ENCODE measurements at places on chromosomes 7 and 10.
A peak's percentile ranks its signal among the peaks of the same experiment; 100 is the strongest.

GRCh38 chr7:100878685-100879084 lies 3.8 kb downstream of the SRRT start:
- no peak for DNase-seq

- no peak for DNase-seq
Observed at GRCh38 chr10:50552308-50552707, 71.4 kb downstream of the SGMS1 start.

- no peak for DNase-seq
Observed at GRCh38 chr10:94003488-94003887, 9.8 kb downstream of the PLCE1 start.

GRCh38 chr10:17685233-17685840 lies 41.4 kb downstream of the STAM start:
- no peak for DNase-seq

GRCh38 chr7:55431898-55432297 lies 66.8 kb downstream of the LANCL2 start:
- no peak for DNase-seq

DNA sequence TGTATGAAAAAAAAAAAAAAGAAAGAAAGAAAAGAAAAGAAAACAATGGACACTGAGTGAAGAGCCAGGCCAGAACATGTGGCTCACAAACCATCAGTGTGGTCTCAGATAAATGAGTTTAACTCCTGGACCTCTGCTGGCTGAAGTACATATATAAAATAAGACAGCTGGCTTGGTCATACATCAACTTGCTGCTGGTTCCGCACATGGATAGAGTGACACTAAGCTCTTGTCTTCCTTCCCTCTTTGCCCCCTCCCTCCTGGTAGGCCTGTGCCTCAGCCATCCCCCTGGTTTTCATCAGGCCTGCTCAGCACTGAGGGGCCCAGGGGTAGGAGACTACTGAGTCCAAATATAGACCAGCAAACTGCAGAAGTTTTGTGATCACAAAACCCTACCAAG lies 58.1 kb upstream of the DGKI start:
- DNase-seq, result no peak

GRCh38 chr7:108046952-108047506 lies 44.1 kb upstream of the LAMB1 start:
- DNase-seq, result no peak

GRCh38 chr7:16034353-16034752 lies 347.9 kb upstream of the MEOX2 start:
- no peak for DNase-seq

- no peak for DNase-seq
Observed at GRCh38 chr10:119235356-119235755, 28.0 kb downstream of the GRK5 start.

DNA sequence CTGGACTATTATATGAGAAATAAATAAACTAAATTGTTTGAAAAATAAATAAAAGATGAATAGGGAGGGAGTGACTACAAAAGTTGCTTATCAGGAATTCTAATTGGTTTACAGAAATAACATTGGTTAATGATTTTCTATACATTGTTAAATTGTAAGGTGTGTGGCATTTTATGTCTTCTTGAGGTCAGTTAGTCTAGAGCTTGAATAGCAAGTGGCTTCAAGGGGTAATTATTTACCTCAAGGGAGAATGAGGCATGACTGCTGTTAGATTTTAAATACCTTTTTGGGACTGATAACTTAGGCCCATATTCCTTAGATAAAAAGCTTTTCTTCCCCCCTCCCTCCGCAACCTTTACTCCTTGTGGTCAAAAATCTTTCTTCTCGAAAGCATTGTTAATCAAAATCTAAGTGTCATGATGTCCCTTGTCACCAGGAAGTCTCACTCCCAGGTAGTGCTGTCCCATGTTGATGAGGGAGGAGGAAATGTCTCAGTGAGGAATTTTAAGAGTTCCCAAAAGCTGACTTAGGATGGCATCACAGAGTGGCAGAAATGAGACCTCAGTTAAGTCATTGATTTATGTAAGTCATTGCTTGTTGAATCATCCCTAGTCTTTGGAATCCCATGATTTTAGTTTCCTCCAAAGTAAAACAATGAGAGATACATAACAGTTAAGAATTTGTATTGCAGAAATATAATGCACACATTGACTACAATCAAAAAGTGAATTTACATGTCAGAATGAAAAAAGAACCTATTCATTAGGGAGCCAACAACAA lies 71.5 kb downstream of the MAPK8 start:
- DNase-seq, result no peak

DNA sequence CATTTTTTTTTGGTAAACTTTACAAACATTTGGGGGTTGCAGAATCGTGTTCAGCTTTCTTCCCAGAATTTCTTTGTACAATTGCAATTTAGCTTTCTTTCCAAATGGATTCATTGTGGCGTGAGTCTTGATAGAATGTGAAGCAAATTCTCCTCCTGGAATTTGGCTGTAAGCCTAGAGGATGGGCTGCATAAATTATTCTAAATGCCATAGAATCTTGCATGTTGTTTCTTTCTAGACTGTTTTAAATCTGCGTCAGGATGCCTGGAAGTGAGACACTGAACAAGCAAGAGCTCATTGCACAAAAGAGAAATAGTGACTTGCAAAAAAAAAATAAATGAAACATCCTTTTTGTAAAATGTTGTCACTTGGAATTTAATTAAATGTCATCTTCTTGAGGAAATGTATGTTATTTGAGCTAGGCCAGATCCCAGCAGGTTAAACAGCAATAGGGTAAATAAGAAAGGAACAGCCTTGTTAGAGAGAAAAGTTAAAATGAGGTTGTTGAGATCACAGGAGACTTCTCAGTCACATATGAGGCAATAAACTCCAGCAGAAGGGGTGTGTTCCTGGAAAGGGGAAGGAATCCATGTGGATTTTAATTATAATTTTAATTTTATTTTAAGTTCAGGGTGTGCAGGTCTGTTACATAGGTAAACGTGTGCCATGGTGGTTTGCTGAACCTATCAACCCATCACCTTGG lies 483.0 kb downstream of the PLXDC2 start:
- no peak for DNase-seq

DNA sequence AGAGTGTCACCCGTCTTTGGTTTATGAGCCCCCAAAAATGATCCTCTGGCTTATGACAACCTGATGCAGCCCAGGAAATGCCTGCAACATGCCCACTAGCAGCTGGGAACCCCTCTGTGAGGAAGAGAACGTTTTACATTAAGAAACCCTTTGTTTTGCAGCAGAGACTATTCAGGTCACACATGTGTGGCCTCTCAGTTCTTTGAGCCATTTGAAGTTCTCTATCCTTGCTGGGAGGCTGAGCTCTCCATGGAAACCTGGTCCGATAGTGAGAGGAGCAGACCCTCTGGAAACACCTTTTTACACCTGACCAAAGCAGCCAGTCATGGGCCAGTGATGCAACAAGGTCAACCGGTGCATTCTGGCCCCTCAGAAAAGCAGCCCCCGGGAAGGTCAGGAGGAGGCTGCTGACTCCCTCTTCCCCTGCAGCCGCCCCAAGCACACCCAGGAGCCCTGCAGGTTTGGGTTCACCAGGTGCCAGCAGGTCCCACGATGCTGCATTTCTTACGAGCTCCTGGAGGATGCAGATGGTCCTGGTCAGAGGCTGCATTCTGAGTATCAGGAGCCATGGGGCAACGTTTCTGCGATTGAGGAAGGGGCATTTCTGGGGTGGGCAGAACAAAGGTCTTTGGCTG lies 134.3 kb downstream of the ZMYND11 start:
- no peak for DNase-seq

- no peak for DNase-seq
Observed at GRCh38 chr7:111827863-111828504, 265.7 kb upstream of the IMMP2L start.

- peak; percentile 25 for DNase-seq
Observed at GRCh38 chr7:139620676-139621344, 97.3 kb downstream of the CLEC2L start.

DNA sequence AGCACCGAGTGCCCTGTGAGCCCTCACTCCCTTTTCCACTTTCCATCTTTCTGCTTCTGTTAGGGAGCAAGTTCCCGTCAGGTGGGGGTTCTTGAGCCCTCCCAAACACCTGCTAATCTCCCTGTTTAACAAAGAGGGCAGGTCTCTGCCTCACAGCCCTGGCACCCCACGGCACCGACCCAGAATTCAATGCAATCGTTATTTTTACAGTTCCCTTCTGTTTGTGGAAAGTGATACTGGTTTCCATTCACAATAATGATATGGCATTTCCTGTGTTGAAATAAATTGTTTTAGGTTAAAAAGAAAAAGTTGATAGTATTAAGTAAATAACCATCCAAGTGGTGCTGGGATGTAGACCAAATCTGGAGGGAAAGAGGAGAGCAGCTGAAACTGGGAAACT lies 38.8 kb upstream of the SLC29A3 start:
- DNase-seq, result no peak

- no peak for DNase-seq
Observed at GRCh38 chr10:43605850-43606322, 352 bp upstream of the ZNF485 start.

GRCh38 chr7:138951953-138952352 lies 29.2 kb downstream of the KIAA1549 start:
- DNase-seq, result no peak

DNA sequence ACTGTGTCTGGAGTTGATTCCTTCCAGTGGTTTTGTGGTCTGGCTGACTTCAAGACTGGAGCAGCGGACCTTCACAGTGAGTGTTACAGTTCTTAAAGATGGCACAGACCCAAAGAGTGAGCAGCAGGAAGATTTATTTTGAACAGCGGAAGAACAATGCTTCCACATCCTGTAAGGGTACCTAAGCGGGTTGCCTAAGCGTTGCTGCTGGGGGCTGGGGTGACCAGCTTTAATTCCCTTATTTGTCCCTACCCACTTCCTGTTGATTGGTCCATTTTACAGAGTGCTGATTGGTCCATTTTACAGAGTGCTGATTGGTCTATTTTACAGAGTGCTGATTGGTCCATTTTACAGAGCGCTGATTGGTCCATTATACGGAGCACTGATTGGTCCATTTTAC lies 13.2 kb downstream of the AKR1B15 start:
- no peak for DNase-seq

DNA sequence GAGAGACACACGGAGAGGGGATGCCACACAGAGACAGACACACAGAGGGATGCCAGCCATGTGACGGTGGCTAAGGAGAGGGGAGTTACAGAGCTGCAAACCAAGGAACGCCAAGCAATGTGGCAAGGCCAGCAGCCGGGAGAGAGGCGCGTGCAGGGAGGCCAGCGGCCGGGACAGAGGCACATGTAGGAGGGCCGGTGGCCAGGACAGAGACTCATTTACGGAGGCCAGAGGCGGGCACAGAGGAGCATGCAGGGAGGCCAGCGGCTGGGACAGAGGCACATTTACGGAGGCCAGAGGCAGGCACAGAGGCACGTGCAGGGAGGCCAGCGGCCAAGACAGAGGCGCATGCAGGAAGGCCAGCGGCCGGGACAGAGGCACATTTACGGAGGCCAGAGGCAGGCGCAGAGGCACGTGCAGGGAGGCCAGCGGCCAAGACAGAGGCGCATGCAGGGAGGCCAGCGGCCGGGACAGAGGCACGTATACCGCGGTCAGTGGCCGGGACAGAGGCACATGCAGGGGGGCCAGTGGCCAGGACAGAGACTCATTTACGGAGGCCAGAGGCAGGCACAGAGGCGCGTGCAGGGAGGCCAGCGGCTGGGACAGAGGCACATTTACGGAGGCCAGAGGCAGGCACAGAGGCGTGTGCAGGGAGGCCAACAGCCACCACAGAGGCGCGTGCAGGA lies 40.4 kb downstream of the INSIG1 start:
- no peak for DNase-seq

GRCh38 chr7:45624392-45624760 lies 50.2 kb downstream of the ADCY1 start:
- DNase-seq, result no peak

- no peak for DNase-seq
Observed at GRCh38 chr7:55514546-55515265, 57.6 kb downstream of the VOPP1 start.

DNA sequence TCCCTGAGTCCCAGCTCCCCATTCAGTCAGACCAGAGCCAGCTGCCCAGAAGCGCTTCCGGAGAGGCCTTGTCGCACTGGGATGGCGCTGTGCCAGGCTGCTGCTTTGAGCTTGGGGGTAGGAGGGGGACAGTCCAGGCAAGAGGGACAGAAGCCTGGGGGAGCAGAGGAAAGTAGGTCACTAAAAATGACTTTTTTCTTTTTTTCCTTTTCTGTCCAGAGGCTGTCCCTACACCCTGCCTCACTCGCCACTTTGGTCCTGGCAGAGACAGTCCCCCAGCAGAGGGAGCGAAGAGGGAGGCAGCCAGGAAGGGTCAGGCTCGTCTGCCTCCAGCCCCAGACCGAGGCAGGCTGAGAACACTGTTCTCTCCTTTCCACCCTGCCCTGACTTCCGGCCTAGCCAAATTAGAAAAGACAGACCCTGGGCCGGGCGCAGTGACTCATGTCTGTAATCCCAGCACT lies 15.8 kb upstream of the TRIM8 start:
- peak; percentile 33 for DNase-seq

DNA sequence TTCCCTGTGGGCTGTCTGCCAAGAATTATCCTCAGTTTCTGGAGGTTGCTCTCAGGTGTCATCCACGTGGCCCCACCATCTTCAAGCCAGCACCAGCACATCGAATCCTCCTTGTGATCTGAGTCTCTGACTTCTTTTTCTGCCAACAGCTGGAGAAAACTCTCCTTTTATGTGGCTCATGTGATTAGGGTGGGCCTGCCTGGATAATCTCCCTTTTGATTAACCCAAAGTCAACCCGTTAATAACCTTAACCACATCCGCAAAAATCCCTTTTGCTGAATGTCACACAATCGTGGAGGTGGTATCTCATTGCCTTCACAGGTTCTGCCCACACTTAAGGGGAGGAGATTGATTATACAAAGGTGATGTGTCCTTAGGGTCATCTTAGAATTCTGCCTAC lies 73.8 kb downstream of the LRGUK start:
- no peak for DNase-seq

- DNase-seq, result no peak
Observed at GRCh38 chr7:4832711-4833110, 29.1 kb downstream of the PAPOLB start.

- DNase-seq, result peak; percentile 56
Observed at GRCh38 chr7:12596225-12596790, 25.8 kb downstream of the SCIN start.

- no peak for DNase-seq
Observed at GRCh38 chr10:112235920-112236319, 47.3 kb upstream of the TECTB start.

- no peak for DNase-seq
Observed at GRCh38 chr10:51653025-51653424, 46.4 kb downstream of the CSTF2T start.

Data from NCI-H510A (cell line).